ENCODE measurements at places on chromosomes 6 and 20.

DNA sequence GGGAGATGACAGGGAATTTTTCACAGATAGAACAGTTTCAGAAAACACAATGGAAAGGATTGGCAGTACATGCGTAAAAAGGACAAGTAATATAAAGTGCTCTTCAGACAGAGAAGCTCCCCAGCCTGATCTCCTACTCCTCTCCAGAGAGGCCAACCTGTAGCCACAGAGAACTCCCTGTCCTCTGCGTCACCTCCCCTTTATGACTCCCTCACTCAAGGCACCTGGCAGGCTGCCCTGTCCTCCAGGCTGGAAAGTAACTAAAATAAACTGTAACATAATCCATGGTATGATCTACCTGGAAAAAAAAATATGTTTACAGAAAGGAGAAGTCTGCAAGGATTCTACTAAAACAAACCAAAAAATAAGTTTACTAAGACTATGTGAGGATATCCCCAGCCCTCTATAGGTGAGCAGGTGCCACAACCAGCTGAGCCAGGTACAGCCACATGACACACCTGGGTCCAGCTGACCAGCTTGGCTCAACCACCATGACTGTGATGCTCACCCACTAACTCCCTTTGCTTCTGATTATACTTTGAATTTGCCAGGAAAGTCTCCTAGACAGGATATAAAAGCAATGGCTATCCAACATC is 29.2 kb downstream of the MBOAT1 start:
- no peak for ATAC-seq

DNA sequence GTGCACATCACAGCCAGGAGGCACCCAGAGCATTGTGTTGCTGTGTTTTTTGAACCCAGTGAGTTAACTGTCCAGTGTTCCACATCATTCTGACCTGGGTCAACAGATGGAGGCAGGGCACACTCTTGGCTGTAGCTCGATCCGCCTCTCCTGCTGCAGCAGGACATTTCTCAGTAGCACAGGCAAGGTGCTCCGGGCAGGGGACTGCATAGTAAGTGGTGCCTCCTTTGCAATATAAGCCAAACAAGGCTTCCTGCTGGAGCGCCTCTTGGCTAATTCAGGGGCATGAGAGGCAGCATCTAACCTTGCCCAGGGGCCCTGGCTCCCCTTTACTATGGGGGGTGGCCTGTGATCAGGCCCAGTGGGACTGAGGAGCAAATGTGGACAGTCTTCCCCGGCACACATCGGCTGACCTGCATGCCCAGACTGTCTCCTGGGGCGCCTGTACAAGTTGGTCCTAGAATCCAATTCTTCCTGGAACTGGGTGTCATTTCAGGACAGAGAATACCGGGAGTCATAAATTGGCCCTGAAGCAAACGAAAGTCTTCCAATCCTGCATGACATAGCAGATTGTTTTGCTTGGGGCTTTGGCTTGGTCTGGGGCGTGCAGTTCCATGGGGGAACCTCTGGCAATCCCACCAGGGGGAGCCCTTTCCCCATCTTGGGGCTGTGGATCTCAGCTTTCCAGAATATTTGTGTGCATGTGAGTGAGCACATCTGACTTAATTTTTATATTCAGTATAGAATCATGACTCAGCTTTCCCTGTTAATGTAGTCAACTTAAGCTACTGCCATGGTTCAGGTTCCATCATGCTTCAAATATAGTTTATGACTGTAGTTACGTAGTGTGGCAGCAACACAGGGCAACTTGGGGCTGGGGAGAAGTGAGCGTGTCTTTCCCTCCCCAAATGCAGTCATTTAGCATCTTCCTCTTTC is 56.0 kb upstream of the DDR1 start:
- ATAC-seq: peak; percentile 98

GRCh38 chr6:1322156-1322555 is 10.3 kb downstream of the FOXQ1 start:
- no peak for ATAC-seq

- no peak for ATAC-seq
These were observed 443.8 kb downstream of the BCKDHB start for GRCh38 chr6:80550281-80550680.

GRCh38 chr20:20205862-20206236 is 153.5 kb downstream of the CFAP61 start:
- ATAC-seq: no peak

- no peak for ATAC-seq
These were observed 59.5 kb downstream of the PLEKHG1 start for GRCh38 chr6:150659046-150659763.

DNA sequence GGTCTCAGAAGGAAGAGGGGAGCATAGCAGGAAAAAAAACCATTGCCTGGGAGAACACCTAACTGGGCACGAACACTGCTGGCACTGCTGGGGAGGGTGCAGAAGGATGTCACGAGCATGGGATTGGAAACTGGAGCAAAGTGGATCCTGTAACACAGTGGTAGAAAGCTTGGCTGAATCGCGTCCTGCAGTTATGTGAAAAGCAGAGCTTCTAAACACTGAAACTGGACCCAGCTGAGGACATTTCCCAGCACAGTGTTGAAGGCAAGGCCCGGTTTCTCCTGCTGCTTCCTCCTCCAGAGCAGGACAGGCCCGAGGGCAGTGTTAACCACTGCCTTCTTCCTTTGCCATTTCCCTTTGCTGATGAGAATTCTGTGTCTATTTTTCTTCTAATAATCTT is 6.7 kb downstream of the APMAP start:
- no peak for ATAC-seq

GRCh38 chr20:64024141-64024990 is 11.6 kb upstream of the C20orf204 start:
- ATAC-seq: no peak

DNA sequence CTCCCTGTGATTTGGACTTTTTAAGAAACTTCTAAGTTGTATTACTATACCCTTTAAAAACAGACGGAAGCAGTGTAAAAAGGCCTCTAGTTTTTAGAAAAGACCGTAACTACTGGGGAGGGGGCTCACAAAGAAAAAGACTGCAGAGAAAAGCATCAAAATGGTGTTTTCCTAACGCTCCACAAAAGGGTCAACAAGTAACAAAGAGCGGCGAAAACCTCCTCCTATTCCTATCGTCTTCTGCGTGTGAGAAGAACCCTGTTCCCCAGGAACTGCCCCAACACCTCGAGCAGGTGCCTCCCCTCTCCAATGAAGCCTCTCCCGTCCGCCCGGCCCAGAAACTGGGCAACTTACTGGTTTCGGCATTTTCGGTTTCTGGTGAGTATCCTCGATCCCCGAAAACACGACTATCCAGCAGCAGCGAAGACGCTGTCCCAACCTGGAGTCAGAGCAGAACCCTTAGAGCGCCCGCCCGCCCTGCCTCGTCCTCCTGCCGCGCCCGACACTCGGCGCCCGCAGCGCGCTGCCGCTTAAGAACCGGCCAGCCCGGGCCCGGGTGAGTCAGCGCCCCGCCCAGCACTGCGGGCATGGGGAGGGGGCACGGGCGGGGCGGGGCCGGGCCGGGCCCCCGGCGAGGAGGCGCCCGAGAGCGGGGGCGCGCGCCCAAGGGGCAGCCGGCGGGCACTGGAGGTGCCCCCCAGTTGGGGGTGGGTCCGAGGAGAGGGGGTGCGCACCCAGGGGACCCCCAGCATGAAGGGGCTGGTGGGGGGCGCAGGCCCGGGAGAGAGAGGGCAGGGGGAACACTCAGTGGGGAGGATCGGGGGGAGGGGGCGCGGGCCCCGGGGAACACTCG is 1.2 kb downstream of the EZR start:
- peak; percentile 85 for ATAC-seq

DNA sequence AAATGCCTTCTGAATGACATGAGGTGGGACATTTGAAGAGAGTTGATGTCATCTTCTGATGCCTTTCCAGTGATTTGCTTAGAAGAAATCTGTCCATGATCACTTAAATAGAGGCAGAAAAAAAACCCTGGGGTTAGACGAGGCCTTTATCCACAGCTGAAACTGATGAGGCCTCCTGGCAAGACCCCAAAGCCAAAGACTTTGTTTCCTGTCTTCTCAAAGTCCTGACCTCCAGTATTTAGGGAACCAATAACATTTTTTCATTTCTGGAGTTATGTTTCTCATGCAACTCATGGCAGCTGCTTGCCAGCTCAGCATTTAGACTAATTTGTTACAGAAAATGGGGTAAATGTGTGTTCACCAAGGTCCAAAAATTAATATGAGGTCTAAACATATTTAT is 248.0 kb upstream of the PRDM1 start:
- no peak for ATAC-seq
